ENCODE measurements at places on chromosomes 1 and 21.
A peak's percentile ranks its signal among the peaks of the same experiment; 100 is the strongest.

- no peak for DNase-seq
These were observed 33.8 kb downstream of the PCNX2 start for GRCh38 chr1:233261695-233262094.

GRCh38 chr1:224124220-224124619, 10.3 kb downstream of the FBXO28 start:
- no peak for DNase-seq

DNA sequence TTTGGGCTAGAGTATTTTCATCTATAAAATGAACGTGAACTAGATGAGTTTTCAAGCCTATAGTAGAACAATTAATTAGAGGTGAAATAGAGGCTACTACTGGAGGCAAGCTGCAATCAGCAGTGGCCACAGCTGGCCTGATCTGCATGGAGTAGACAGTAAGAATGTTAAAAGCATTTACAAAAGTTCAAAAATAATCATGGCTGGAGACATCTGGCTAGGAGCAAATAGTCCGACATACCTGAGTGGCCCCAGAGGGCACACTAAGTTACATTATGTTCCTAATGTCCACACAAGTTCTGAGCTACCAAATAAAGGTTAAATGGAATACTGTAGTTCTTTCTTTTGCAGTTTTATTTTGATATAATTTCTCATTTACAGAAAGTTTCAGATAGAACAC, 28.0 kb downstream of the MPZL1 start:
- no peak for DNase-seq

GRCh38 chr1:2255420-2256369, 27.6 kb downstream of the SKI start:
- DNase-seq = peak; percentile 22

- no peak for DNase-seq
These were observed 12.4 kb downstream of the TMCC2 start for GRCh38 chr1:205240118-205240517.

GRCh38 chr1:30001011-30001731, 722.2 kb downstream of the MATN1 start:
- no peak for DNase-seq

- no peak for DNase-seq
These were observed 1.2 kb downstream of the ALG14 start for GRCh38 chr1:95071539-95071938.

- DNase-seq = no peak
These were observed 587.7 kb downstream of the PTPRU start for GRCh38 chr1:29824025-29824424.

DNA sequence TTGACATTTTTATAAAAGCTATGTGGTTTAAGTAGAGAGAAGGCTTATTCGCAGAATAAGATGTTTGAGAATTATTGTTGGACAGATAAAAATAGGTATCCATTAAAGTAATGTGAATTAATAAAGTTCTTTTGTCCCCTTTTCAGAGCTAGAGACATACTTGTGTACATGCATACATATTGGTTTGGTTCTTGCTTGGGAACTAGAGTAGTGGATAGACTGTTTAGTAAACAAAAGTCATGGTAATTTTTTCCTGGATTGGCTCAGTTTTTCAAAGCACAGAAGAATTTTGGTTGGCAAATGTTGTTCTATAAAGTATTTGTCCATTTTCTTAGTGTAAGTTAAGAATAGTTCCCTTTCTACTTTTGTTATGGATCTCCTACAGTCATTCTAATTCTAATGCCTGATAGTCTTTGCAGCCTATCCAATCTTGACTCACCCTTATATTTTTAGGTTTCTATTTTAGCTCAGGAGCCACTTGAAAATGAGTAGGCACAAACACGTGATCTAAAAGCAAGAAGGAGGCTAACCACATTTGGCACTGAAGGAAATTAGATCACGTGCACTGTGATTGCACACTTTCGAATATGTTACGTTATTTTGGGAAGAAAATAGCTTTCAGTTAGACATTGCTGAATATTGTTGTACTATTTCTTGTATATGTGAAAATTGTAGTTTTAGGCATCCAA, 47.0 kb downstream of the RABGAP1L start:
- no peak for DNase-seq

DNA sequence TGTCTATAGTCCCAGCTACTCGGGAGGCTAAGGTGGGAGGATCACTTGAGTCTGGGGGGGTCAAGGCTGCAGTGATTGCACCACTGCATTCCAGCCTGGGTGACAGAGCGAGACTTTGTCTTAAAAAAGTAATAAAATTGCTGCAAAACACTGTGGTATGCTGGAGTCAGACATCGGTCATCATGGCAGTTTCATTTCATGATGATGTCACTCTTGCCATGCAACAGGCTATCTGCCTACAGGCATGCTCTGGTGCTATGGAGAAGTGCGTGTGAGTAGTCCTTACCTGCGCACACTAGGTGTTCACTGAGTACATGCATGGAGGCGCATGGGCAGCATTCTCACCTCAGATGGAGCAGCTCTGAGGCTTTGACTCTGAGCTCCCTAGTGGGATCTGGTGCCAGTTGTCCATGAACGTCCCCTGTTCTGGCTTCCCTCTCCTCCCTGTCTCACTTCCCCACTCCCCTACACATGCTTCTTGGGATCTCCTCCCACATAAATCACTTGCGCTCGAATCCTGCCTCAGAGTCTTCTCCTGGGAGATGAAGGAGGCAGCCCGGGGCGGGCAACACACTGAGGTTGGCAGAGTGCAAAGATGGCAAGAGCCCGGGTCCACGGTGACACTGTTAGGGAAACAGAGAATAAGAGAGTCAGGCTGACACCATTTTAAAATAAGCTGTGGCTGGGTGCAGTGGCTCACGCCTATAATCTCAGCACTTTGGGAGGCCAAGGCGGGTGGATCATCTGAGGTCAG, 10.4 kb upstream of the CELA3B start:
- no peak for DNase-seq

GRCh38 chr1:117546467-117546866, 59.4 kb upstream of the TENT5C start:
- DNase-seq = no peak

GRCh38 chr1:233569636-233570035, 44.3 kb upstream of the KCNK1 start:
- no peak for DNase-seq

- DNase-seq = no peak
These were observed 3.8 kb downstream of the NMNAT2 start for GRCh38 chr1:183414365-183414764.

DNA sequence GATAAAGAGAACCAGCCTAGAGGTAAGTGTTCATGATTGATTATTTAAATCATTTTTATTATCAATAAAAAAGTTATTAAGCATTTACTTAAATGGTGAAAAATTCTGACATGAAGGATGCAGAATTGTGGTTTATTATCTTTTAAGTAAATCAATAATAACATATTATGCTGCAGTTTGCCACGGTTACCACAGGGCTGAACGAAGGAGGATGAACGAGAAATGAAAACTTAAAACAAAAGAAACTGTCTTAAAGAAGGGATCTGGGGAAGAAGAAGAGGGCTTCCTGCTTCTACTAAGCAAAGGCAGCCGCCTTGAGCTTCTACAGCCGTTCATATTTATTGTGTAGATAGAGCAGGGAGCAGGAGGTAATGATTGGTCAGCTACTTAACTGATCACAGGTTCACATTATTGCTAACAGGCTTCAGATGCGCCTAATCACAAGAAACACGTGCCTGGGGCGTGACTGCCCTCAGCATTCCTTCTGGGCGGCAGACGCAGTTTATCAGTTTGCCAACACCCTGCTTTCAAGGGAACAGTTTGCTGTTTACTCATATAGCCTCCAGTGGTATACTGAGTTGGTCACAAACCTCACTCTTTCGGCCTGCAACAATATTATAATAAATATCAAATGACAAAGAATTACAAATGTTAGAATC, 5.8 kb upstream of the FNBP1L start:
- no peak for DNase-seq

DNA sequence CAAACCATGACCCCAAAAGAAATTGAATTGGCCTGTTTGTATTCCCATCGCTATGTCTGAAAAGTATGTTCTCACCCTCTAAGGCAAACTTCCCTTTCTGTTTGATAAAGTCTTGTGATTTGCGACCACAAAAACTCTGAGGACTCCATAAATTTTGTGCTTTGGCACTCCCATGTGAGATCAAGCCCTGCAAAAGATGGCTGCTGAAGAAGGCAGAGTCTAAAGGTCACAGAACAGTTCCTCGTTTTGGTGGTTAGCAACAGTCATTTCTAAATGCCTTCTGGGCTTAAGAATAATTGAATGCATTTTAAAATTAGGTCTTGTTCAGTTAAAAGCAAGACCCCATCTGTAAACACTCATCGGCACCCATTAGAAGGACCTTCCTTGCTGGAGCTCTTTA, 441.6 kb downstream of the OMA1 start:
- no peak for DNase-seq

DNA sequence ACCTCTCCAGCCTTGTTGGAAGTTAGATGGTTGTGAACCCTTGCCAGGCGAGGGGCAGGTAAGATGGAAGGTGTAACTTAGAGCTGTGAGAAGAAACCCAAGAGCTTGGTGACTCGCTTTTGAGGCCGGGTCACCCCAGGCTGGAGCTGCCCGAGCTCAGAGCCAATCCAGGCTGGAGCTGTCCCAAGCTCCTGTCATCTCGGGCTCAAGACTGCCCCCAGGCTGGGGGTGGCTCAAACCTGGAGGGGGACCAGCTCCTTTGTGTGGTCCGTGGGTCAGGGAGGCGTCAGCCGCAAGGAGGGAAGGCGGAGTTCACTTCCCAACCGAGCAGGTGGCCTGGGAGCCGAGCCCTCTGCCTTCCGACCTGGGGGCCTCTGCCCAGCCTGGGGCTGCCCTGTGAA, 2.0 kb downstream of the HUNK start:
- no peak for DNase-seq

All from NCI-H2171 (cell line).